Myocyte (in vitro differentiated cells): ENCODE measurements at places on chromosomes 2 and 18.
A peak's percentile ranks its signal among the peaks of the same experiment; 100 is the strongest.

DNA sequence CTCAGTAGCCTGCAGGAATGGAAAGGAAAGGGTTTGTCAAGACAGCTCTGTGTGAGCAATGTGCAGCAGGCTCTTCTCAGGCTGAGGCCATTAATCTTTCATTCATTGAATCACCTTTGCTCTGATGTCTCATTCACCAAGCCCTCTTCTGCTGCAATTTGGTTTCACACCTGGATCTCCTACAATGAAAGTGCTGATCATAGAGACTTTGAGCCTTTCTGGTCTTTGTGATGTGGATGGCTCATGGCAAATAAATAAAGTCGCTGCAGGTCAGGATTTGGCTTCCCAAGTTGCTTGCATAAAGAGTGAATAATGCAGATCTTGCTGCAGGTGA is 95.8 kb upstream of the SPRED2 start:
- no peak for DNase-seq

- peak; percentile 77 for DNase-seq
These were observed 51.7 kb upstream of the SMIM21 start for GRCh38 chr18:75478996-75479880.

- no peak for DNase-seq
These were observed 268.2 kb downstream of the PRKCE start for GRCh38 chr2:45919711-45920111.

GRCh38 chr2:82790206-82791021 is 1668.7 kb downstream of the SUCLG1 start:
- peak; percentile 61 for DNase-seq

DNA sequence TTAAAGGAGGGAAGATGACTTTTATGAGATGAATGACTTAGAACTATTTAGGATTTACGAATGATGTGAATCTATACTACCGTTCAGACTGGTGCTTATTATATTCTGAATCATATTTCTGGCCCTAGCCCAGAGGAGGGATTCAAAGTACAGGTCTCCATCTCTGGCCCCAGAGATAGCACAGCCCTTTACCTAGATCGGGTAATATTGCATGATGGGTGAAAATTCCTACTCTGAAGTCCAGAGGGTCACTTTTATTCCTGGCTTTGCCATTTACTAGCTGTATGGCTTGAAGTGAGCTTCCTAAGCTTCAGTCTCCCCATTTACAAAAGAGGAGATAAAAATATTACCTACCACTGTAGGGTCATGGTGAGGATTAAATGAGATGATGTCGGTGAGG is 135.8 kb upstream of the OSR1 start:
- no peak for DNase-seq

GRCh38 chr2:187299122-187299906 is 148.7 kb downstream of the CALCRL start:
- peak; percentile 41 for DNase-seq

GRCh38 chr2:194686569-194686968 is 970.5 kb upstream of the SLC39A10 start:
- DNase-seq, result no peak

- peak; percentile 69 for DNase-seq
These were observed 212.6 kb upstream of the SP5 start for GRCh38 chr2:170502361-170503130.

GRCh38 chr18:62992877-62993365 is 277.6 kb downstream of the PHLPP1 start:
- DNase-seq, result no peak

GRCh38 chr2:132446444-132446843 is 29.8 kb downstream of the GPR39 start:
- DNase-seq, result no peak

DNA sequence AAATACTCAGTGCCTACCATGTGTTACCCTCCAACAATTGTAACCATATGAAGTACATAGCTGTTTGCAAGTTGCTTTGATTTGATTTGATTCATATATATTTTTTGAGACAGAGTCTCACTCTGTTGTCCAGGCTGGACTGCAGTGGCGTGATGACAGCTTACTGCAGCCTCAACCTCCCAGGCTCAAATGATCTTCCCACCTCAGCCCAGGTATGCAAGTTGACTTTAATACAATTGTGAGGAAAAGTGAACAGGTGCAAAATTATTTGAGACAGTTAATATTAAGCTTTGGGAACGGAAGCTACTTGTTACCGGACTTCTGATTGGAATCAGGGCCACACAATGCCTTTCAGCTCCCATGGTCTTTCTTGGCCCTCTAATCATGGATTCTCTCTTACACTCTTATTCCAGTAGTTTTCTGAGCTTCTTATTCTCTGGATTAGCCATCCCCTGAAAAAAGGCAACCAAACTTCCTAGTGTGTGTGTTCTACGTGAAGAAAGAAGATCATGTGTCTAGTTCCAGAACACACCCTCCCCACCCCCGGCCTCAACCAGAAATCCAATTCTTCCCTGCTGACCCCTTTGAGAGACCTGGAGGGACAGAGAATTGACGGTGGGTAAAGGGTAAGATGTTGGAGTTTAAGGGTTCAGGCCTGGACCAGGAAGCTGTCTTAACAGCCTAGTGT is 1.1 kb upstream of the RPL37A start:
- no peak for DNase-seq

- DNase-seq, result no peak
These were observed 27.8 kb downstream of the WDR7 start for GRCh38 chr18:56678836-56679565.

DNA sequence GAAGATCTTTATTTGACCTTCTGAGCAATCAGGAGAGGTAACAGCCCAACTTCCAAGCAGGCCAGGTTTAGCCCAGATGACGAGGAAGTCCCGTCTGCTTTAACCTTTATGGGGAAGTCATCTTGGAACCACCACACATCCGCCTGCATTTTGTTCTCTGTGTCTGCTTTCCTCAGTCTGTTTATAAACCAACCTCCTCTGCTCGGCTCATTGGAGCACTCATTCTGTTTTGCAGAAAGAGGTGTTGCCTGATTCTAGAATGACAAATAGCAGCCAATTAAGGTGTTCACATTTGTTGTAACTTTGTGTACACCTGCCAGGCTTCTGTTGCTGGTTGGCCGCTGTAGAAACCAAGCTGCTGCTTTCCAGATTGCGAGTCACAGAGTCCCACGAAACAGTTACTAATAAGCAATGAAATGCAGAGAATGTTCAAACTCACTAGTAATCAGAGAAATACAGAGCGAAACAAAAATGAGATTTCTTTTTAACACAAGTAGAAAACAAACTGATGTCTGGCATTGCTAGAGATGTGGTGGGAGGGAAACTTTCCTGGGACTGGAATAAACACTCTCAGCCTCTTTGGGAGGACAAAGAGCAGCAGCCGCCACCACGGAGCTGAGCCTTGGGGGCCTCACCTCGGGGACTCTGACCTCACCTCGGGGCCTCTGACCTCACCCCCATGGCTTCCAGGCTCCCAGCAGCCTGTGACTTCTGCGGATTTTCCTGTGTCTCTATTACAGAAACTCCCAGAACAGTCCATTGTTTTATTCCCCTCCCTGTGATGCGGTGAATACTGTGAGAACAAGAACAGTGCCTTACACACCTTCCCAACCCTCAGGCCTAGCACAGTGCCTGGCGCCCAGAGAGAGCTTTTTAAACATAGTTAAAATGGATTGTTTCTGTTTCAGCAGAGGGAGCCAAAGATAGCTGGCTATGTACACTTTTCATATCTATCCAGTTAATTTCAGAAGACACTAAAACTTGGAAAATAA is 64.0 kb downstream of the MBP start:
- no peak for DNase-seq

GRCh38 chr2:236089271-236090026 is 78.7 kb downstream of the GBX2 start:
- no peak for DNase-seq

GRCh38 chr2:157526070-157526469 is 82.2 kb upstream of the CYTIP start:
- DNase-seq, result no peak

DNA sequence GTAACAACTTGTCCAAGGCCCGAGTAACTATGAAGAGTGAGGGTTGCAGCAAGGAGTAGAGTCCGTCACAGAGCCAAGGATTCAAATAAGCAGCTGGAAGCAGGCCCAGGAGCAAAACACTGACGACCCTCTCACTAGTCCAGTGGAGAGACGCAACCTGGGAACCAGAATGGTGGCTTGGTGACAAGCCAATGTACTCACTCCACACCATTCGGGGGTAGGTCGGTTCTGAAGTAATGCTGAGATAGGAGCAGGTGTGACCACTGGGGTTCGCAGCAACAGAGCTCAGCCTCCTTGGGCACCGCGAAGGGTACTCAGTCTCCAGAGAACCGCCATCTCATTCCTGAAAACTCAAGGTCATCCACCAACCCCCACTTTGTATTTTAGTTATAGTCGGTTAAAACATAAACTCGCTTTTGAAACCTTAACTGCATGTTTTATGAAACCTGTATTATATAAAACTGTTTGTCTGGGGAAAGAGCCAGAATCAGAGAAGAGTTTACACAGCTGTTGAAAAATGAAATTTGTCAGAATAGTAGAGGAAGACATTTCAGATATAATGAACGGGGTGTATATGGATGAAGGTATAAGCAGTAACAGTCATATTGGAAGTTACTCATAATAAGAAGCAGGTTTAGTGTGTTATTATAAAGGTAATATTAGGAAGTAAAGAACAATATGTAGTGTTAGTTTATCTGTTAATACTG is 8.6 kb downstream of the ANKRD62 start:
- no peak for DNase-seq

DNA sequence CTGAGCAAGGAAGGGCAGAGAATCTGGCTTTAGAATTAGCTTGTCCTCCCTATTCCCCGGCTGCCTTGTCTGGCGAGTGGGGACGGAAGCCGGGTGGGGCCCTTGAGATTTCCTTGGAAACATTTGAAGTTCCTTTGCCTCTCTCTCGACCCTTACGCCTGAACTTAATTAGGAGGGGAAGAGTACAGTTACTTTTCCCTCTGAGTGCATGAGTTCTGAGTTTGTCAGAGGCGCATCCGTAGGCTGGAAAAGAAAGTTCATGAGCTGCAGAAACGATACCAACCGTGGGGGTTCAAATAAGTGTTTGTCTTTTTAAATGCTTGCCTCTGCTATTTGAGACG is 468 bp downstream of the PIKFYVE start:
- DNase-seq, result no peak

GRCh38 chr2:2919574-2920365 is 457.8 kb downstream of the EIPR1 start:
- DNase-seq, result no peak

DNA sequence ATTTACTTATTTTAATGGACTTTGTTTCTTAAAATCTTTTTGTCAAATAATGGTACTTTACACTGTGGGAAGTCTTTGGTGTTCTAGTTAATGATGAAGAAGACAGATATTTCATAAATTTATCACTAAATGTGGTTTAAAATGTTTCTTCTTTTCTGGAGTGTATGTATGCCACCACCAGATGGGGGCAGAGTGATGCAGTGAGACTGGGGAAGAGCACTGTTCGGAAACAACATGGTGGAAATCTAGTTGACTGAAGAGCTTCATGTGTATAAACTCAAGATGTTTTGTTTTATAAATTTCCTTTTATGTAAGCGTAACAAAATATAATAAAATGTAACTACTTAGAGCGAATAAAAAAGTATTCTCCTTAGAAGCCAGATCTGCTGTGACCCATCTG is 195.1 kb downstream of the KCNE4 start:
- DNase-seq, result peak; percentile 58

GRCh38 chr2:227460833-227461232 is 11.1 kb upstream of the AGFG1 start:
- no peak for DNase-seq

DNA sequence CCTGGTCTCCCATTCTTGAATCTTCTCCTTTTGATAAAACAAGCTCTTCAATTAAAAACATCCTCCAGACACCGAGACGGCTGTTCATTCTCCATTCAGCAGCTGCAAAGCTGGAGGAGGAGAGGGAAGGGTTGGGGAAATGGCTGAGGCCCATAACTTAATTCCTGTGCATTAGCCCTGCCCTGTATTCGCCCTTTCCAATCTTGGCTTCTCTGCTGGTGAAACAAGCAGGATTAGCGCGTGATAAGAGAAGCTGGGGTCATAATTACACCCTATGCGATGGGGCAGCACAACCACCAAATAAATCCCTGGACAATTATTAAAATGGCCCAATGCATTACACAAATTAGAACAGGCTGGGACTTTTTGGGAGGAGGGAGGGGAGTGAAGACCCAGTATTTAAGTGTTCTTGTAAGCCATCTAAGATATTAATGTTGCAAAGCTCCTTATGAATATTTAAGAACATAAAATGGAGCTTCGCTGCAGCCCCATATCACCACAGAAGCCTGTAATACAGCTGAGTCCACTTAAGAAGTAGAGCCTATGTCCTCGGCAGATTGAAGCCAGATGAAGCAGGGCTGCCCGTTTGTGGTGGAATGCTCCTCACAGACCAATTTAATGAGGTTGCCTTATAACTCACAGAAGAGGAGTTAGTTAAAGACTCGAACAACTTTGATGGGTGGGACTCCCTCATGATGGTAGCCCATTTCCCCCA is 176.6 kb upstream of the SKOR2 start:
- DNase-seq, result no peak

DNA sequence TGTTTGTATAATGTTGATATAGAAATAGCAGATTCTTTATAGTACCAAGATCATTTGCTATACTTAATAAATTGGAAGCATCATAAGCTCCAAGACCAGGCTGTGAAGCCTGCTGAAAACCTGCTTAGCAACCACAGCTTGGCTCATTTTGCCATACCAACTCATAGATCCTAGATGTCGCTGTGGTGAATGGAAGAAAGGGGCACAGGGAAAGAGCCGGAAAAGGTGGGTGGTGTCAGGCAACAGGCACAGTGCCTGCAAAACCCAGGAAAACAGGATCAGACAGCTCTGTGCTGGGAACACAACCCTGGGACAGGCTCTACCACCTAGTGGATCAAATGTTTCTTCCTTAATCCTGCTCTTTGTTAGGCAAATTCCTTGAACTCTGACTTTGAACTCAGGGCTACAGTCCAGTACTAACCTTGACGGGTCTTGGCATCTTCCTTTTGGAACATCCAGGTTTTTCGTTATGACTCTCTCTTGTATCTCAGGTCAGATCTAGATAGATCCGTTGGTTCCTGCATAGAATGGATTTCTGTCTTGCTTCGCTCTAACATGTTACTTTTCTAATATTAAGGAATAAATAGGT is 31.6 kb downstream of the TWSG1 start:
- peak; percentile 66 for DNase-seq

GRCh38 chr2:110115291-110116032 is at the start of gene MALL:
Gene MALL (minus strand): TSS chr2:110115822. CDS start chr2:110115792, 30 bp downstream.
- no peak for DNase-seq

- no peak for DNase-seq
These were observed 305.2 kb downstream of the CLIP4 start for GRCh38 chr2:29420464-29420863.

DNA sequence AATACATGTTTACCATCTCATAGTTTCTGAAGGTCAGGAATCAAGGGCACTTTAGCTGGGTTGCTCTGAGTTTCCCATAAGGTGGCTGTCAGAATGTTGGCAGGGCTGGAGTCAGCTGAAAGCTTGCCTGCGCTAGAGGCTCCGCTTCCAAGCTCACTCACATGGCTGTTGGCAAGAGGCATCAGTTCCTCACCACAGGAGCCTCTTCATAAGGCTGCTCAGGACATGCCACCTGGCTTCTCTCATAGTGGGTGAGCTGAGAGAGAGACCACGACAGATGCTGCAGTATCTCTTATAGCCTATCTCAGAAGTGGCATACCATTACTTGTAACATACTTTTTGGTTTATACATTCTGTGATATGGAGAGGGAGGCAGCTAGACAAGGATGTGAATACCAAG is 7.2 kb downstream of the HADHB start:
- peak; percentile 72 for DNase-seq
